Fibroblast of lung (primary cell): ENCODE measurements at places on chromosomes 1 and 21. TPM values are rescaled to one million over a fixed set of nuclear protein-coding genes. Genes with fewer than 3 reads are reported as not detected.

C4BPA gene
- not detected in 2 replicates for total RNA-seq

OR2M3 gene
- under 0.01 TPM in 1 of 2 replicates, not detected in the other for total RNA-seq

FAM43B gene
- total RNA-seq, result under 0.01 TPM in 1 of 2 replicates, not detected in the other

HSD3B1 gene
- total RNA-seq, result not detected in 2 replicates

ZNF678 gene
- total RNA-seq, result 5.6 and 7.3 TPM in 2 replicates

FNBP1L gene
- 3.0 and 11.6 TPM in 2 replicates for total RNA-seq

CHIA gene
- not detected in 2 replicates for total RNA-seq

KLHDC9 gene
- 0.77 and 3.0 TPM in 2 replicates for total RNA-seq

LELP1 gene
- not detected in 2 replicates for total RNA-seq

ALX3 gene
- total RNA-seq, result not detected in 2 replicates

DPT gene
- total RNA-seq, result 4.1 and 13.6 TPM in 2 replicates

HSD3B2 gene
- not detected in 2 replicates for total RNA-seq

GPR37L1 gene
- total RNA-seq, result not detected in 2 replicates

GUCA2B gene
- total RNA-seq, result not detected in 2 replicates

NT5C1A gene
- total RNA-seq, result not detected in 2 replicates

OR2L5 gene
- not detected in 2 replicates for total RNA-seq

INSRR gene
- total RNA-seq, result not detected in 2 replicates

DUSP23 gene
- total RNA-seq, result 11.6 and 21.6 TPM in 2 replicates

PADI3 gene
- not detected in 2 replicates for total RNA-seq

ZSCAN20 gene
- total RNA-seq, result 8.7 and 13.0 TPM in 2 replicates

RXRG gene
- under 0.01 and 0.26 TPM in 2 replicates for total RNA-seq

C1orf105 gene
- not detected in 2 replicates for total RNA-seq

ADAMTS5 gene
- 3.9 and 4.3 TPM in 2 replicates for total RNA-seq

SPRR2G gene
- not detected in 2 replicates for total RNA-seq

SAMD13 gene
- 1.3 and 2.5 TPM in 2 replicates for total RNA-seq

DHX9 gene
- 120 and 127 TPM in 2 replicates for total RNA-seq

SLC35F3 gene
- not detected in 2 replicates for total RNA-seq

PDC gene
- total RNA-seq, result not detected in 2 replicates

USH2A gene
- total RNA-seq, result under 0.01 TPM in 2 replicates

FOXO6 gene
- total RNA-seq, result under 0.01 TPM in 2 replicates

GBP1 gene
- 35.7 and 45.6 TPM in 2 replicates for total RNA-seq

TRIM62 gene
- 1.8 and 3.1 TPM in 2 replicates for total RNA-seq

TNFRSF1B gene
- 23.9 and 24.8 TPM in 2 replicates for total RNA-seq

AADACL3 gene
- not detected in 2 replicates for total RNA-seq

ASCL5 gene
- under 0.01 TPM in 1 of 2 replicates, not detected in the other for total RNA-seq

CYP4A11 gene
- not detected in 2 replicates for total RNA-seq

LHX8 gene
- total RNA-seq, result not detected in 2 replicates

ATP6V0B gene
- 102 and 121 TPM in 2 replicates for total RNA-seq

PBX1 gene
- 39.8 and 46.7 TPM in 2 replicates for total RNA-seq

CLDN17 gene
- total RNA-seq, result not detected in 2 replicates

OR2L2 gene
- under 0.01 TPM in 1 of 2 replicates, not detected in the other for total RNA-seq

RIPPLY3 gene
- not detected in 2 replicates for total RNA-seq
